ENCODE measurements at places on chromosomes 13 and 19.

- DNase-seq: no peak
These were observed 20.6 kb downstream of the TUBGCP3 start for GRCh38 chr13:112567161-112567862.

DNA sequence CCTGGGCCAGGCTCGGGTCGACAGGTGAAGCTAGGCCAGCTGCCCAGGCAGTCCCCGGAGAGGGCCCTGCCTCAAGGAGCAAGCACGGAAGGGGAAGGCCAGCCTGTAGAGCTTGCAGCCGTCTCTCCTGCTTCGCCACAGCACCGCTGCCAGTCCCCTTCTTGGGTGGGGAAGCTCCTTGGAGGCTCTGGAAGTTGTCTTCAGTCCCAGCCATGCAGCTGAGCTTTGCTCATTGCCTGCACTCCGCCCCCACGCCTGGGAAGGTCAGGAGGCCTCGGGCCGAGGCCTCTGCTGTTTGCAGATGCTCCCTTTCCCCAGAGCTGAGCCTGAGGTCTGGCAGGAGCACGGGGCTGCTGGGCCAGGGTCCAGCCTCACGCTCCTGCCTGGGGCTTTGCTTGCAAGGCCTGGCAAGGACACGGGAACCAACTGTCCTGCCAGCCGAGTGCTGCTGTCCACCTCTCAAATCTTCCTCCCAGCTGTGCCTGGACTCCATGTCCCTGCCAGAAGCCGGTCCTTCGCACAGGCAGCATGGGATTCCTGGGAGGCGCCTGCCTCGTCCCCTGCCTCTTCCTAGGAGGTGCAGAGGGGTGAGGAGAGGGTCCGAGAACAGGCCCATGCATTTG lies 13.3 kb downstream of the PLEKHF1 start:
- DNase-seq: no peak

DNA sequence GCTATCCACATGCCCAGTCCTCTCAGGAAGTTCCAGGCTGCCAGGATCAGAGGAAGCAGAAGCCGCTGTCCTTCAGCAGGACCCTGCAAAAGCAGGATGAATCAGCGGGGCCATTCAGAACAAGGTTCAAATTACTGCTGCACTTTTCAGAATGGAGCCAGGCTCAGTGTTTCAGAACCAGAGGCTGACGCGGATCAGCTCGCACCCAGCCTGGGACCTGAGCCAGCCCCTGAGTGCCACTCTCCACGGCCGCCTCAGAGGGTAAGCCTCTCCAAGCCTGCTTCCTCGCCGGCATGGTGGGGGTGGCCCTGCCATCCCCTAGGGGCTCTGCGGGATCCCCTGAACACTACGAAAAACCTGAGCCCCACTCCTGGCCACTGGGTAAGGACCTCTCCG lies 24.7 kb downstream of the RASA3 start:
- no peak for DNase-seq

GRCh38 chr19:40198272-40198990 lies 7.2 kb downstream of the MAP3K10 start:
- DNase-seq: no peak

DNA sequence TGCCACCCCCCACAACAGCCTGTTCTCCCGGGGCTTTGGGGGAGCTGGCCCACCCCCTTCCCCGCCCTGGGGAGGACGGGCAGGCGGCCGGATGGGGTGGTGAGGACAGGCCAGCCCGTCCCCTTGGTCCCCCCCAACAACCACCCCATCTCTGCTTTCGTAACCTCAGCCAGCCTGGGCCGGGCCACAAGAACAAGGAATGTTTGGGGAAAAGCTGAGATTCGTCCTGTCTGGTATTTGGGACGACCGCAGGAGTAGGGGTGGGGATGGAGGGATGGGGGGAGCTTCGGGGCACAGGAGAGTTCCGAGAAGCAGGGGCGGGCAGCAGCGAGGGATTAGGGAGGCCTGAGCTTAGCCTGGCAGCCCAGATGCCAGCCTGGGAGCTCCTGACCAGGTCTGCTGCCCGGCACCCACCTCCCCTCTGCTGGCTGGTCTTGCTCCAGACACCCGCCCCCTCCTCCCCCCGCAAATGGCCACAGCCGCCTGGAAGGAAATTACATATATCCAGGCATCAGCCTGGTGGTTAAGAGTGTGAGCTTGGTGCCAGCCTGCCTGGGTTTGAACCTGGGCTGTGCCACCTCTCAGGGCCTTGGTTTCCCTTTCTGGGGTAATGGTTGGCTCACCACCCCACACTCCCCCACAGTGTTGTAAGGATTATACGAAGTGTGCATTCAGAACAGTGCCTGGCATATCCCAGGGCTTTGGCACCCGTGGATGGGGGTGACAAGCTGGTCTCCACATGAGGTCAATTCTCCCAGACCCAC lies at the start of gene PODNL1:
TSS of gene PODNL1 (minus strand) at position 117 of the 764 bp plus-strand sequence. CDS start 236 bp downstream, outside the sequence.
- peak; percentile 51 for DNase-seq

DNA sequence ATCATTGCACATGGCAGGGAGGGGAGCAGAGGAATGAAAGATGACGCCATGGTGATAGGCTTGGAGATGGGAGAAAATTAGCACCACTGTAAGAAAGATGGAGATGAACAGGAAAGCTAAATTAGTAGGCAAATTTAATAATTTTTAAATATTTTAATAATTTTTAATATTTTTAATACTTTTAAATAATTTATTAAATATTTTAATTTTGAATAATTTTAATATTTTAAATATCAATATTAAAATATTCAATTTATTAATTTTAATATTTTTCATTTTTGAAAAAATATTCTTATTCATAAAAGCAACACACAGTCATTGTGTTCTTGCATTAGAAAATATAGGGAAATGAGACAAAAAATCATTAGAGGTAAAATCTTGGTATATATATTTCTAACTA lies 15.9 kb upstream of the KL start:
- no peak for DNase-seq
